Cortex of kidney (tissue), 1 donor: ENCODE measurements at places on chromosomes 2 and 18.

DNA sequence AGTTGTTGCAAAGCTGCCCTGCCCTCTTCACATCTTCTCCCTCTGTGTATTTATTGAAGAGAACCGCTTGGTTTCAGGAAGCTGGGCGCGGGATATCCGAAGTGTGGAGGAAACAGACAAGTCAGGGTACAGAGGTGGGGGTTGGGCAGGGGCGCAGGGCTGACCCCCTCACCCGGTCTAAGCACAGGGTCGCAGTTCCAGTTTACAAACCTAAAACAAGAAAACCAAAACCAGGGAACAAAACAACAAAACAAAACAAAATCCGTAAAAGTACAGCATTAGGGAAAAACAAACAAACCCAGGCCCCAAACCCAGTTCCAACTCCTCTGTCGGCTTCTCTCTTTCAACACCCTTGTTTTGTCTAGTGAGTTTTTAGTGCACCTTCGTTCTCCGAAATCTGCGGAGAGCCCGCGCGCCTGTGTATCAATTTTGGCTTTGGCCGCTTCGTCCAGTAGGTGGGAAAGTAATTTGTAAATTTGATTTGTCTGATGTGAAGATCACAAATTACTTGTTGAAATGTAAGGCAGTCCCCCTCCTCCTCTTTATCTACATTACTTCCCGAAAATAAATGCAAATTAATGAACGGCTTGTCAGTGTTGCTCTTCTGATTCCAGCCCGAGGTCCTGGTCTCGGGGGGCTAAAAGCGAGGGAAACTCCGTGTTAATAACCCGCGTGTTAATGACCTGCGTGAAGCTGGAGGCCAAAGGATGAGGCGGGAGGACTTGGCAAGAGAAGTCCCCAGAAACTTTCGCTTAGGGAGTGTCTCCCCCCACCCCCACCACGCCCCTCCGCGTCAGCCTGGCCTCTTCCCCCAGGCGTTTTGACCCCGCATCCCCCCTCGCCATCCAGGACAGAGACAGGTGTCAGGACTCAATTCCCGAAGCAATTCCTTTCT, 6.9 kb downstream of the OTX1 start:
- no peak for DNase-seq

GRCh38 chr2:239723486-239724193, 301.5 kb downstream of the NDUFA10 start:
- no peak for DNase-seq

- no peak for DNase-seq
Measured at GRCh38 chr2:16727256-16727655, 61.6 kb upstream of the CYRIA start.

GRCh38 chr2:100107906-100108647, 34.3 kb downstream of the AFF3 start:
- DNase-seq, result no peak

DNA sequence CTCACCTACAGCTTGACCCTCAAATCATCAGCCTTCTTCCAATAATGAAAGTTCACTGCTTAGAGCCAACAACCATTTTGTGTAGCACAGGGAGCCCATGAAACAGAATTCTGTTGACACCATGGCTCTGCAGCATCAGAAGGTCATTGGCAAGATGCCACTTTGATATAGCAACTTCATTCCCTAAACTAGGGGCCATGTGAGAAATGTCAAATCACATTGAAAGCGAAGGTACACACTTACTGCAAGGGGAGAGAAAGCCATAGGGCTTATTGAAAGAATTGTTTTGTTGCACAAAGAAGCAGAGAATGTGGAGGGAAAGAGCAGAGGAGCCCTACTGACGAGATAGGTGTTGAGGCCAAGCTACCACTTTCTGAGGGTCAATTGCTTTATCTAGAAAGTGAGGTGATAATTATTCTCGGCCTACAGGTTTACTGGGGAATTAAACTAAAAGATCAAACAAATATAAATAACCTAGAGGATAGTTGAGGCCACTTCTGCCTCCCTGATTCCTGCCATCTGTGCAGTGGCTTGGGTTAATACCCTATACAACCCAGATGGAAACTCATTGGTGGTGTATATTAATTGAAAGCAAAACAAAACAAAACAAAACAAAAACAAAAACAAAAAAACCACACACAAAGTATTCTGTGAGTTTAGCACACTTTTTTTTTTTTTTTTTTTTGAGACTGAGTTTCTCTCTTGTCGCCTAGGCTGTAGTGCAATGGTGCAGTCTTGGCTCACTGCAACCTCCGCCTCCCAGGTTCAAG, 5.9 kb upstream of the ABCA12 start:
- no peak for DNase-seq

- DNase-seq, result no peak
Measured at GRCh38 chr2:99481941-99482340, 7.9 kb downstream of the REV1 start.
